AG10803 (cell line): ENCODE measurements at places on chromosomes 7 and 10.

DNA sequence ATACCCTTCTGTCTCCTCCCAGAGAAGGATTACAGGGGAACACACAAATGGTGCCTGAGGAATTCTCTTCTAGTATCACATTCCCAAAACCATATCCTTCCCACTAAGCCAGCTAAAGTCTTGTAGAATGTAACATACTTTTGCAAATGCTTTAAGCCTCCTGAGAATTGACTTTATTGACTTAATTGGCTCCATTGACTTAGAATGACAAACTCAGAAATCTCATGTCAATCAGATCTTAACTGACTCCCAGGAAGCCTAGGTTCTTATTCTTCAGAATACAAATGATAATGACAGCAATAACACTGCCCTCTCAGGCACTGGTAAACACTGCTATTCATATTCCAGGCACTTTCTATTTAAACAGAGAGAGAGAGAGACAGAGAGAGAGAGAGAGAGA lies 356.9 kb upstream of the PRKCQ start:
- no peak for DNase-seq

- no peak for DNase-seq
Observed at GRCh38 chr7:8068892-8069686, 100.5 kb downstream of the GLCCI1 start.

GRCh38 chr7:99092064-99092720 lies 51.7 kb downstream of the SMURF1 start:
- DNase-seq: no peak

- DNase-seq: peak; percentile 89
Observed at GRCh38 chr7:74178632-74179031, 4.5 kb downstream of the EIF4H start.

GRCh38 chr7:99386584-99387238 lies 12.2 kb downstream of the ARPC1B start:
- DNase-seq: peak; percentile 41

GRCh38 chr10:26890956-26891355 lies 30.2 kb upstream of the ABI1 start:
- peak; percentile 74 for DNase-seq

- DNase-seq: no peak
Observed at GRCh38 chr10:16856092-16856491, 38.9 kb upstream of the RSU1 start.

DNA sequence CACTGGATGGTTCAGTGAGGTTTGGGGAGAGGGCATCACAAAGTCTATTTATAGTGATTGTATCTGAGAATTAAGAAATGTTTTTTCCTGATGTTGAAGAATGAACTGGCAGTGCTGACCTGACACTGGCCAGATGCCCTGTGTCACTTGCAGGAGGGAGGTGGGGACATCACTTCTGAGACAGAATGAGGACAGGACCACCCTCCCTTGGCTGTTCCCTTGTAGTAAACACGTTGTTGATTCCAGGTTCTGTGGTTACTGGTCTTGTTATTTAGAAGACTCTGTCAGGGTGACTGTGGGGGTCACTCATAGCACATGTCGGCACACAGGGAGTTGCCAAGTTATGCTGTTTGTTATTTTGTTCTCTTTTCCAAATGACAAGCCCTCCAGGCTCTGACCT lies 126.4 kb downstream of the ADCY1 start:
- no peak for DNase-seq

DNA sequence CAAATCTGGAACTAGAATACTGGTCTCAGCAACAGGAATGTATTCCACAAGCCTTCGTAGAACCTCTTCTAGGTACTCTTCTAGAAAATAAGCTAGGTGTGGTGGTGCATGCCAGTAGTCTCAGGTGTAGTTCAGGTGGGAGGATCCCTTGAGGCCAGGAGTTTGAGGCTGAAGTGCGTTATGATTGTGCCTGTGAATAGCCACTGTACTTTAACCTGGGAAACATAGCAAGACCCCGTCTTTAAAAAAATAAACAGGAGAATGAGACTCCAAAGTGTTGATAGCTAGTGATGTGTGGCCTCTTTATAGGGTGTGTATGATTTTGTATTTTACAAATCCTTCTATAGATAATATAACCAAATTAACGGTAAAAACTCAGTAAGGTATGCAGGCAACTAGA lies 1.5 kb upstream of the ZNF775 start:
- DNase-seq: no peak

DNA sequence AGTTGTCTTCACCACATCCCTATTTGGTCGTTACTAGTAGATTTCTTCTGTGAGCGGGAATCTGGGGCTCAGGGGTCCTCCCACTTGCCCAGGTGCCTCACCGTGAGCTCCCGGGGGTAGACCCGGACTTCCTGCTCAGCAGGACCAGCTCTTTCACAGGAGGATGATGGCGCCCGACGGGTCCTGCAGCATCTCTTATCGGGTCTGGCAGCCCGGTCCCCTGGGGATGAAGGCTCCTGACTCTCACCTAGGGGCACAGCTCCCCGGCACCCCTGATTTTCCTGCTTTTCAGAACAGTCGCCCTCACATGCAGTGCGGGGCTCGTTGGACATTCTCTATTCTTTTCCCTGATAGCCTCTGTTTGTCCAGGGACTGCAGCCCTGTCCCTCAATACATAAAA lies 33.0 kb upstream of the SHH start:
- DNase-seq: no peak

DNA sequence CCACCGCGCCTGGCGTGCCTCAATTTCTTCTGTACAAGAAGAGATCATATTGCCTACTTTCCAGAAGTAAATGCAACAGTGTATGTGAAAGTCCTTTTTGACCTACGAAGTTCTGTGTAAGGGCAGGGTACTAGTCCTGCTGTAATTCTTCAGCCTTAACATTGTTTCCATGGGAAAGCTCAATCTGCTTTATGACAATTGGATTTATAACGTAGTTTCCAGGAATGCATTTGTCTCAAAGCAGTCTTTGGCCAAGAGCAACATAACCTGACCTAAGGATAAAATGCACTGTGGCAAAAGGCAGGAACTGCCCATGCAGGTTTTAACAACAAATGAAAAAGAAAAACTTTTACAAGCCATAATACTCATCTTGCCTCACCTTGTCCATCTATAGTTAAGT lies 108.1 kb upstream of the PODXL start:
- DNase-seq: no peak

GRCh38 chr7:6323967-6324701 lies 51.7 kb upstream of the CYTH3 start:
- no peak for DNase-seq

- DNase-seq: no peak
Observed at GRCh38 chr10:16662923-16663322, 141.2 kb upstream of the C1QL3 start.

GRCh38 chr10:125521721-125522680 lies 161.0 kb downstream of the TEX36 start:
- no peak for DNase-seq

DNA sequence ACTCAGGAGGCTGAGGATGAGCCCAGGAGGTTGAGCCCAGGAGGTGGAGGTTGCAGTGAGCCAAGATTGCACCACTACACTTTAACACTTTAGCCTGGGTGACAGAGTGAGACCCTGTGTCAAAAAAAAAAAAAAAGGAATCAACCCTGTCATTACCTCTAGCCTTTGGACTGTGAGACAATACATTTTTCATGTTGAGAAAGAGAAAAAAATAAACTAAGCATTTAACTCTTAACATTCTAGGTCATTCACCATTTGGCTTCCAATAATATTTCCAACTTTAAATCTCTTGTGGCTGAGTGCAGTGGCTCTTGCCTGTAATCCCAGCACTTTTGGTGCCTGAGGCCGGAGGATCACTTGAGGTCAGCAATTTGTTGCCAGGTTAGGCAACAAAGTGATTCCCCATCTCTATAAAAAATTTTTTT lies 41.9 kb upstream of the TPST1 start:
- no peak for DNase-seq

GRCh38 chr10:50242777-50243176 lies 8.5 kb downstream of the ASAH2 start:
- no peak for DNase-seq

- peak; percentile 6 for DNase-seq
Observed at GRCh38 chr10:128854963-128855362, 612.1 kb upstream of the MGMT start.

DNA sequence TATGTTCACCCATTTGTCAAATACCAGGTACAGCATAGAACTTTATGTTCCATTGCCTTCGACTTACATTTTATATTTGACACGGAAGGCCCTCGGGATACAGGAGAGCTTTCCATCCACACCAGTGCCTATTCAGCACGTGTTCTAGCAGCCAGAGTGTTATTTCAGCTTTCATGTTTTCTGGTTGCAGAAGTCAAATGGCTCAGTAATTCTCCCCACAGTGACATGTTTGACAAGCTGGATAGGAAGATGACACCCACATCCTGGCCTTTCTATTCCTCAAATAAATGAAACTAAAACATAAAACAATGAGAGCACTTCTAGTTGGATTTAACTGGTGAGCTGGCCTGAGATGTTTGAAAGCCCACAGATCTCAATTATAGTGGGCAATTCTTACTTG lies 173.4 kb downstream of the SORCS1 start:
- DNase-seq: no peak

GRCh38 chr10:132036887-132037675 lies 28.7 kb upstream of the JAKMIP3 start:
- no peak for DNase-seq

GRCh38 chr7:142338633-142339501 lies 81.0 kb upstream of the PRSS58 start:
- DNase-seq: no peak

DNA sequence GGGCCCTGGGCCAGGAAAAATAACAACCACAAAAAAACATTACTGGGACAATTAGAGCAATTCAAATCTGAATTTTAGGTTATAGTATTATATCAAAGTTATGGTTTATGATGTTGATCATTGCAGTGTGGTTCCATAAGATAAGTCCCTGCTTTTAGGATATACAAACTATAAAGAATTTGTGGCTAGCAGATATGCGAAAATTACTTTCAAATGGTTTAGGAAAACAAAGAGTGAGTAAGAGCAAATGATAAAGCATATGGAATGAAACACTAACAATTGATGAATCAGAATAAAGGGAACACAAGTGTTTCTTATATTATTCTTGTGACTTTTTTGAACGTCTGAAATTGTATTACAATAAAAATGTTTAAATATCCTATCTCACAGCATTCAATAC lies 64.4 kb upstream of the HECTD2 start:
- no peak for DNase-seq

GRCh38 chr10:60742512-60742911 lies 35.8 kb upstream of the CDK1 start:
- no peak for DNase-seq

DNA sequence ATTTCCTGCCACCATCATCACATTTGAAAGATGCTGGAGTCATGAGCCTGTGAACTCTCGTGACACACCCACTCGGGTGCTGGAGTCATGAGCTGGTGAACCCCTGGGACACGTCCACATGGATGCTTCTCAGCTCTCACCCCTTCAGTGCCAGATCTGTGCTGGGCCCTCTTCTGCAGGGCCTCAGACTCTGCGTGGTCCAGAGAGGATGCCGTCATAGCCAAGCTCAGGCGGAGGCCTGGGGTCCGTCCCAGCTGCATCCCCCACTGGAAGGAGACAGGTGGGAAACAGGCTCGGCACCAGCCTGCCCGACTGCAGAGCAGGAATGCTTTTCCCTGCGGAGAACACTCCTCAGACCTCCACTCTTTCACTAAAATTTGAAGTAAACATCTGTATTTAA lies 156.5 kb upstream of the PPP2R2D start:
- no peak for DNase-seq

- DNase-seq: peak; percentile 65
Observed at GRCh38 chr10:78672918-78673317, 395.8 kb upstream of the ZMIZ1 start.

- DNase-seq: no peak
Observed at GRCh38 chr7:109092268-109092667, 522.6 kb downstream of the DNAJB9 start.

DNA sequence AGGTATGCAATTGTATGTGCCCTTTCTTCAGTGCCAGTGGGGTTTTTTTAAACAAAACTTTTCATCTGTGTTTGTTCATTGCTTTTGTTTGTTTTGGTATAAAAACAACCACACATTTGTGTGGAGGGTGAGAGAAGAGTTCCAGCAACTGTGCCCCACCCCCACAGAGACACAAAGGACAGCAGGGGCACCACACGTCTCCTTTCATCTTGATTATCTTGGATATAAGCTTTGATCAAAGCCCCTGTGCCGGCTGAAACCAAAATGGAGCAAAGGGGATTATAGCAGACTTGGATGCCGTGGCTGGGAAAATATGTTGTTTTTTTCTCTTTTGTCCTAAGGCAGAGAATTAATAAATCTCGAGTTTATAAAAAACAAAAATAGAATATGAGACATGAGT lies 111.8 kb upstream of the RSU1 start:
- no peak for DNase-seq

- DNase-seq: no peak
Observed at GRCh38 chr10:80100861-80101695, 22.6 kb downstream of the TMEM254 start.

GRCh38 chr7:89837515-89837914 lies 316.8 kb upstream of the STEAP1 start:
- peak; percentile 34 for DNase-seq

DNA sequence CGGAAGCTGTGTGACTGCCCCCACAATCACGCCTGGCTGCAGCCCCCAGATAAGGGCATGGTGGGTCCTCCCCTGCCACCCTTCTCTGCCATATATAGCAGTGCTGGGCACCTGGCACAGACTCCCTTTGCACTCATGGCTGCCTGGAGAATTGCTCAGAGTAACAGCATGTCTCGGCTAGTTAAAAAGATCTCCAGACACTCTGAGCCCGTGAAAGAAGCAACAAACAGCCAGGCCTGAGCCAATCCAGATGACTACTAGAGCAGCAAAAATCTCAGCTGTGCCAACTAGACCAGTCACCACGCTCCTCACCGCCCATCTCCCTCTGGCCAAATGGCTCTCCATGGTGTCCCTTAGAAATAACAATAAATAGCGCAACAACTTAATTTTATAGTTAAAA lies 71.3 kb downstream of the PARD3 start:
- DNase-seq: peak; percentile 71

DNA sequence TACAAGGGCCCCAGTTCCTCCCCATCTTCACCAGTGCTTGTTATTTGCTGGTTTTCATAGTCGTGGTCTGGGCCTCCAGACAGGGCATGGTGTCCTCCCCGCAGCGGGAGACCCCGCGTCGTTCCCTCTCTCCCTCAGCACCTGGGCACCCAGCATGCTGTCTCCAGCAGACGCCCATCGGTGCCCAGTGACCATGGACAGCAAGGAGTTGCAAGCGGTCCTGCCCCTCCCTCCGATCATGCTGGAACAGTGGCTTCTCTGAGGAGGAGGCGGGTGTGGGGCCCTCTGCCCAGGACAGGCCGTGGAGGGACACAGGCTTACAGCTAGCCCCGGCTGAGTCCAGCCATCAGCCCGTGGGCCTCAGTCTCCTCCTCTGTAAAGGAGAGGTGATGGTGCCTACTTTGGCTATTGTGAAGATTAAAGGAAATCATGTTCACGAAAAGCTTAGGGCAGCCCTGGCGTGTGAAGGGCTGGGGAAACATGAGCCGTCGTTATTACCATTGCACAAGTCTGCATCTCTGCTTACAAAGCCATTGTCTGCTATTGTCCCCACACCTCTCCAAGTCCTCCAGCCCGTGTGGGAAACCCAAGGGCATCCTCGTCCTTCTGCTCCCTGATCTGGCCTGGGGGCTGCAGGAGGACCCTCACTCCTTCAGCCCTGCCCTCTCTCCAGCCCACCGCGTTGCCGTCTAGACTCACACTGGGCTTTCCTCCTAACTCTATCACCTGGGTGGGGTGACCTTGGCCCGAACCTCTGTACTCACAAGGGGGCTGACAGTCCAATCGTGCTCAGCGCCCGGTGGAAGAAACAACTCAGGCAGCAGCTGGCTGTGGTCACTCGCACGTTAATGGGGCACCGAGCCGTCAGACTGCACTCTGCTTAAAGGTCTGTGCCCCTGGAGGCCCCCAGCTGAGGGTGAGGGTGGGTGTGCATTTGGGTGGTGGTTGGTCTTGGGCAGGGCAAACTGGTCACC lies 29.9 kb downstream of the EN2 start:
- no peak for DNase-seq
